ENCODE measurements at places on chromosomes 2 and 18. TPM values are rescaled to one million over a fixed set of nuclear protein-coding genes. Genes with fewer than 3 reads are reported as not detected.

- no peak for DNase-seq
Measured at GRCh38 chr2:53535234-53535840, 232.3 kb upstream of the CHAC2 start.

- DNase-seq, result no peak
Measured at GRCh38 chr2:173970516-173970924, 5.3 kb upstream of the SP3 start.

DNA sequence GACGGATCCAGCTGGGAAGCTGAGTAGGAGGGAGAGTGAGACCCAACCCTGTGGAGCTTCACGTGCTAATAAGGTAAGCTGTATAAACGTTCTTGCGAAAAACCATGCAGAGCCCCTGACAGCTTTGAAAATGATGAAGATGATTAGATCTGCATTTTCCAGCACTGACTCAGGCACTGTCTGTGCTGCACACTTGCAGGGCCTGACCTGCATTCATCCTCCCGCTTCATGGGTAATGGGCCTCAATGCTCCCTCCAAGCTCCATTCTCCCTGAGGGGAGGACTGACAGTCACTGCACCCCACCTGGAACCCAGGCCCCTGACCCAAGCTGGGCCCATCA, 205.4 kb downstream of the TMEM163 start:
- DNase-seq, result no peak

Gene SKOR2
- not detected for polyA plus RNA-seq

Gene CFC1
- polyA plus RNA-seq, result not detected
